ENCODE measurements at places on chromosomes 5 and 9.

DNA sequence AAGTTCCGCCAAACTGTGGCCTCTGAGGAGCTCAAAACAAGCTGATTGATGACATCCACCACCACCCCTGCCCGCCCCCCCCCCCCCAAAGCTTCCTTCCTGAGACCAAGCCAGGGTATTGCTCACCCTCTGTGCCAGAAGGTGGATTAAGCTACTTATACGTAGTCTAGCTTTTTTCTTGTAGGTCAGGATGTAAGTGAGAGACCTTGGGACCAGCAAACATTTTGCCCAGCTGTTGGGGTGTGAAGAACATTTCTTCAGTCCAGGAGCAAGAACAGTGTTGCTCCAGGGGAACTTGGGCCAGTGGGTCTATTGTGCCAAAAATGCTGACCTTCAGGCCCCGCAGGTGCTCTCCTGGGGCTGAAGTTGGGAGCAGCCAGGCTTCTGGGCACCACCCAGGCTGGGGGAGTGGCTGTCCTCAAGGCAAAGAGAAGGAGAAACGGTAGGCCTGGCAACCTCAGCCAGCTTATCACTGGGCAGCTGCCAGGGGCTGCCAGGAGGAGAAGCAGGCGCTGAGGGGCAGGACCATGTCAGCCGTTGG lies 18.0 kb downstream of the NEURL1B start:
- no peak for DNase-seq

GRCh38 chr5:36414869-36415282 lies 113.2 kb upstream of the RANBP3L start:
- DNase-seq = no peak

GRCh38 chr5:124631874-124632550 lies 114.4 kb downstream of the ZNF608 start:
- DNase-seq = no peak

- no peak for DNase-seq
Measured at GRCh38 chr9:22392523-22392922, 54.1 kb upstream of the DMRTA1 start.

DNA sequence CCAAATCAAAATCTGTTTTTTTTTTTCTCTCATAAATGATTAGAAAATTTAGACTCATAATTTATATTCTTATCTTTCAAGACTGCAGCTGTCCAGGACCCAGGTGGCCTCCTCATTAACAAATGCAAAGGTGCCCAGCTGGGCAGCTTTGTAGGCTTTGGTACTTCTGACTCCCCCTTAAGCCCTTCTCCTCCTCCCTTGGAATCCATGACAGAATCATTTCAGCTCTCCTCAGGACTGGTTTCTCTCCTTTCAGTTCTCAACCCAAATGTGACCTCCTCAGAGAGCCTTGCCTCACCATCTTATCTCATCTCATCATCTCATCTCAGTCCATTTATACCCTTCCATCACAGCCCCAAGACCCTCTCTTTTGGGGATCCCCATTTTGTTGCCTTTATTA lies 221.7 kb downstream of the KIAA0825 start:
- DNase-seq = no peak

DNA sequence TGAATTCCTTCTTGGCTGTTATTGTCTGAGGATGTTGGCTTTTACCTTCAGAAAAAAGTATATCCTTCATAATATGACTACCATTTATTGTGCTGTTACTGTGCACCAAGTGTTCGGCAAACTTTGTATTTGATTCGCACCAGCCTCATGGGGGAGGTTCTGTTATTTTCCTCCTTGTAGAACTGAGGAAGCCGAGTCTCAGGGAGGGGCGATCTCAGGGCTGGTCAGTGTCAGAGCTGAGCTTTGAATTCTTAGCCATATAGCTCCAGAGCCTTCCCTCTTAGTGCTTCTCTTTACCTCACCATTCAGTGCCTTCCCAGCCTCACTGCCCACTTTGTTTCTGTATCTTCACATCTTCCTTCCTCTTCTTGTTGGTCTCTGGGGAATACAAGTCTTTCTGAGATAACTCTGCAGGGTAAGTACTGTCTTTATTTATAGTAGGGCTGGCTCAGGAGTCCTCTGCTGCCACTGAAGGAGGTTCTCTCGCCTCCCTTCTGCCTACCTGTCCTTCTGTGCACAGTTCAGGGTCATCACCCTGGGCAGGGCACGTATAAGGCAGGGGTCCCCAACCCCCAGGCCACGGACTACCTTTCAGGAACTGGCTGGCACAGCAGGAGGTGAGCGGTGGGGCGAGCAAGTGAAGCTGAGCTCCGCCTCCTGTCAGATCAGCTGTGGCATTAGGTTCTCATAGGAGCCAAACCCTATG lies 48.4 kb downstream of the GALNT10 start:
- no peak for DNase-seq

DNA sequence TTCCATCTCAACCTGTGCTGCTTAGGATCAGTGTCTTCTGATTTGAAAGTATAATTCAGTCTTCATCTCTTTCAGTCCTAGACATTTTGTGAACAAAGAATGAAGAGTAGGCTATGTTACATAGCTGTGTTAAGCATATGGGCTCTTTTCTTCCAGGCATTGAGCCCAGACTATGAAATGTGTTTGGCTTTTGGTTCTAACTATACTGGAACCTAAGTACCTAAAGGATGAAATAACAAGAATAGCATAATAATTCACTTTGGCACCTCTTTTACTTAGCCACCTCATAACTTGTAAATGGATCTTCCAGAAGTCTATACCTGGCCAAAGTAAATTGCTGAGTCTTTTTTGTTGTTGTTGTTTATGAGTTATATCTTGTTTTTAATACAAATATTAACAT lies 71.4 kb downstream of the SLF1 start:
- DNase-seq = no peak

- no peak for DNase-seq
Measured at GRCh38 chr9:38046661-38047300, 22.2 kb downstream of the SHB start.

DNA sequence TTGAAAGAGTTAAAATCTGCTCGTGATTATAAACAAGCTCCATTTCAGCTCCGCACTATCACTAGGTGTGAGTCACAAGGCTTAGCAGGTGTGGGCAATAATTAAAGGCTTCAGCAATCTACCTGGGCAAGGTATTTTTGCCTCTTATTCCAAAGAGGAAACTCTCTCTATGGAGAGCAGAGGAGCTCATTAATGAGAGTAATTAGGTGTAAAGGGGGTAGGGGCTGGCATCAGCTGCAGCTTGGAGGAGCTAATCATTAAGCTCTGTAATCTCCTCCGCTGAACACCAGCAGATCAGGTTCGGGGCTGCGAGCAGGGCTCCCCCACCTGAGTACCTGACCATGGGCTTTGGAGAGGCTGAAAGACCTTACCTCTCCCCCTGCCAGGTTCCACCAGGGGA lies 129.2 kb downstream of the CRB2 start:
- no peak for DNase-seq

- no peak for DNase-seq
Measured at GRCh38 chr9:37902796-37903646, 906 bp downstream of the SLC25A51 start.

DNA sequence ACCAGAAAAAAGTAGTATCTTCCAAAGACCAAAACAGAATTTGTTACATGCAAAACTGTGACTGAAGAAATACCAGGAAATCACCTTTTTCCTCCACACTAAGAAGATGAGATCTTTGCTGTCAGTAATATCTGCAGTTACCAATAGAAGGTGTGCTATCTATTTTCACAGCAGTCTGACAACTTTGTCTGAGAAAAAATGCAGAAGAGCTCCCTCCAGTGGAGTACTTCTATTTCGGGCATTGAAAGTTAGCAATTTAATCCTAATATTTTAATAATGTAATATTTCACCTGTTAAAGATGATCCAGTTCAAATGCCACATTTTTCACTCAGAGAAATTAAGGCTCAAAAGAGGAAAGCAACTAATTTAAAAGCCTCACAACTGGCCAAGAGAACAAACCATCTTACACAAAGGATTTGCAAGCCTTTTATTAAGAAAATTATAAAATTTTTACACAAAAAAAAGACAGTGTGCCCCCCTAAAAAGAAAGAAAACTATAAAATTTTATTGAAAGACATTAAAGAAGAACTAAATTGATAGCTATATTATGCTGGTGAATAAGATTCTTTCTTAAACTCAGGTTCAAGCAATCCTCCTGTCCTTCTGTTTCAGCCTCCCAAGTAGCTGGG lies 50.6 kb downstream of the DEPDC1B start:
- DNase-seq = no peak

DNA sequence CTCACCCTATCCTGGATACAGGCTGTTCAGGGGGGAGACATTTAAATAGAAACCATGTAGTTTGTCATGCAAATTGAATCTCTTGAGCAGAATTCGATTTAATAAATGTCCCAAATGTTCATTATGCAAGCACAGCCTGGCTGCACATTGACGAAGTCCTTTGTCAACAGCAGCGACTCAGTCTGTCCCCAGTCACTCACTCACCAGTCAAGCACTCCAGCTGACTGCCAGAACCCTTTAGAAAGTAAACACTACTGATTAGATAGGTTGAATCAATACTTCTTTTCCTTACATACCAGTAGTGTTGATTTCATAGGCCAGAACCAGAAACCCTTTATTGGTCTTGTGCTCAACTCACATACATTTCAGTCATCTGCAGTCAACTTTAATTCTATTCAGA lies 27.5 kb downstream of the CDH6 start:
- no peak for DNase-seq

DNA sequence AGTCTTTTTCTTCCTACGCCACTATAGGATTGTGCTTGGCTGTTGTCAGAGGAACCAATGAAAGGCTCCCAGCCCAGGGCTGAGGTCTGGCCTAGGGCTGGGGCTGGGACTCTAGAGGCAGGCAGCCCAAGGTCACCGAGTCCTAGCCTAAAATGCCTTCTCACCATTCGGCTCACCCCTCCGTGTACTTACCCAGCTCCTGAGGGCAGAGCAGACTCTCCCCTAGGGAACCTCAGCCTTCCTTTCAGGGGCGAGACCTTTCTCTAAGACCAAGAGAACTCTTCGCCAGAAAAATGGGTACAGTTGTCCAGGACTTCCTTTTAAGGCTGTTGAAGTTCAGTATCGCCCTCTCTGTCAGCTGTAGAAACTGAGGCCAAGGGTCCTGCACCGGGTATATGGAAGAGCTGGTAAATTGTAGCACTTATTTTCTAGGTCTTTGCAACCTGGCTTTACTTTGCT lies 1.7 kb upstream of the SPRY4 start:
- DNase-seq = no peak

DNA sequence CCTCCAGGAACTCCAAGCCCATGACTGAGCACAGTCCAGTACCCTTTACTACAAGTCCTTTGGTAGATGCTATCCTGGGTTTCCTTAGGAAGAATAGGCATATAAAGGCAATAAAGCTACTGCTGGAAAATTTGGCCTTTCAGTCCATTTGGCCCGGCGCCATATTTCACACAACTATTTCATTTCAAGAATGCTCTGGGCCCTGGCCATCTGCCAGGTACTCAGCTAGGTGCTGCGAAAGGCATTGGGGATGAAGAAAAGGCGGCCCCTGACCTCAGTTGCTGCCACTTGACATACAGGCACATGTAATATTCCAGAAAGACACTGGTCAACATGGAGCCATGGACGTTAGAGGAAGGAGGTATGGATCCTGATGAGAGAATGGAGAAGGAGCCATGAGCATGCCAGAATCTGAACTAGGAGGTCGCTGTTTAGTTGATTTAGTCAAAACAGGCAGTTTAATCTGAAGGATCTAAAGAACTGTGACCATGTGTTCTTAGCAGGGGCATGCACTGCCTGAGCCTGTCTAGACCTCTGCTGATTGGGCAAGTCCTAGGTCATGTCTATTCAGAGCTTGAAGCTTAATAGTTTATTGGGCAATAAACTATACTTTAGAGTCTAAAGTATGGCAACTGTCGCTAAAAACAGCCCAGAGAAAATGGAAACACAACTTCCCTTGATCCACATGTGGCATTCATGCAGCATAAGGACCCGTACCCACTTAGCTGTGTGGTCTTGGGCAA lies 149.3 kb downstream of the MELK start:
- DNase-seq = no peak

GRCh38 chr9:75636427-75637045 lies 253.9 kb upstream of the PCSK5 start:
- no peak for DNase-seq

- DNase-seq = no peak
Measured at GRCh38 chr9:26081847-26082246, 403.6 kb upstream of the TUSC1 start.

- DNase-seq = no peak
Measured at GRCh38 chr5:111069839-111070238, 1.7 kb upstream of the TSLP start.

- DNase-seq = peak; percentile 35
Measured at GRCh38 chr9:34986540-34987047, 3.0 kb upstream of the DNAJB5 start.

GRCh38 chr5:27727254-27727653 lies 688.9 kb upstream of the CDH9 start:
- DNase-seq = no peak

- no peak for DNase-seq
Measured at GRCh38 chr9:131961496-131961880, 118.2 kb downstream of the MED27 start.

DNA sequence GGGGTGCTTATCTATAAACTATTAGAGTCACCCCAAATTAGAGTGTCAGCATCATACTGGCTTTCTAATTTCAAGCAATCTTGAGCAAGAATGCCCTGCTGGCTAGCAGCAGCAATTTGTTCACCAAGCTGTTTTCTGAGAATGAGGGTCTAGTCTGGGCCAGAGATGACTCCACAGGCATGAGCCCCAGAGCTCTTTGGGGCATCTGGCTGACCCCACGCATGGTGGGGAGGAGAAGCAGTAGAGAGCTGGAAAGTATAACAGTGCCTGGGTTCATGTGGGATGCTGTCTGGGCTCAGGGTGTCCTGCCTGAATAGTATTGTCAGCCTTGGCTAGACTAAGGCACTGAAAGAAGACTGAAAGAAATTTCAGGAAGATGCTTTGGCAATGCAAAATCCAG lies 64.9 kb downstream of the C6 start:
- DNase-seq = no peak

GRCh38 chr5:81161012-81161601 lies 72.0 kb upstream of the CKMT2 start:
- no peak for DNase-seq

GRCh38 chr5:72427016-72427415 lies 80.2 kb downstream of the ZNF366 start:
- no peak for DNase-seq

- no peak for DNase-seq
Measured at GRCh38 chr5:23169660-23170416, 316.7 kb upstream of the CDH12 start.

DNA sequence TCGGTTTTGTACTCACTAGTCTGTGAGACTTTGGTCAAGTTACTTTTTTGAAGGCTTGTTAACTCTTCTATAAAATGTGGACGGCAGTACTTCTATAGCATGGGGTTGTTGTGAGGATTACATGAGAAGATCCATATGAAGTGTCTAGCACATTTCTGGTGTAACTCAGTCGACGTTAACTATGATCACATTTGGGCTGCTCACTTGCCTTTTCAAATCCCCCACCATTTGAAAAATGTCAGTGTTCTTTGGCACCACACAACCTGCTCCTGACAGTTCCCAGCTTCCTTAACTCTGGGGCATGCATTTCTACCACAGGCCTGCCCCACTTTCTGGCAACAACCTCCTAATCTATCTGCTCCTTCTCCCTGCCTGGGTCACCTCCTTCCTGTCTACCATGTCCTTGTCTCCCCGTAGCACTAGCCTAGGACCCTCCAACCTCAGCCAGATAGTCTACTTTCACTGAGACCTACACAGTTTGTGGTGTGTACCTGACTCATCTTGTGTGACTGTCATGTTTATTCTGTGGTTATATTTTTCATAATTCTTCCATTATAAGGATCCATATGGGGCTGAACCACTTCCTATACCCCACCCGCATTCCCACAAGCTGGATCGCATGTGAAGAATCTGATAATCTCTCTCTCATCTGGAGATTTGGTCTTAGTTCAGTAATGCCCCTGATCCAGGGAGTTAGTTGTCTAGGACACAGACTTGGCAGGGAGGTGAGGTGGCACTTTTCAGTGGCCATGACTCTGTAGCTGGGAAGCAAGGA lies 30.2 kb upstream of the BASP1 start:
- DNase-seq = no peak

All from T-helper 17 cell (primary cell).